ENCODE measurements at places on chromosomes 16 and 17.

GRCh38 chr16:50193594-50193993 is 40.5 kb downstream of the TENT4B start:
- DNase-seq, result no peak

DNA sequence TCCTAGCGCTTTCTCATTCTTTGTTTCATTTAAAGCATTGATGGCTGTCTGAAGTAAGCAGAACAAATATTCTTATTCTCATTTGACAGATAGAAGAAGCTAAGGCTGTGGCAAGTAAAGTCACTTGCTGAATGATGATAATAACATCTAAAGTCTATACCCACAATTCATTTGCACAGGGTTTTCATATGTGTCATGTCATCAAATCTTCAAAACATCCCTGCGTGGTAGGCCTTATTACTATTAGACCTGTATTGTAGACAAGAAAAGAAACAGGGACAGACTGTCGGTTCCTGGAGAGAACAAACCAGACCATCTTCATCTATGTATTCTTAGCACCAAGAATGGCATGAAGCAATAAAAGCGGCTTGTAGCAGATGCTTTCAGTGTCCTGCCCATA is 85.9 kb downstream of the ASIC2 start:
- DNase-seq, result no peak

GRCh38 chr17:18186627-18186982 is 3.0 kb downstream of the ALKBH5 start:
- no peak for DNase-seq

- peak; percentile 59 for DNase-seq
Observed at GRCh38 chr17:77319211-77320043, 178.7 kb downstream of the SEC14L1 start.

- peak; percentile 57 for DNase-seq
Observed at GRCh38 chr17:36533935-36534839, 481 bp downstream of the MYO19 start.

GRCh38 chr17:40366861-40367518 is 2.5 kb upstream of the GJD3 start:
- DNase-seq, result no peak

All from CD4-positive, alpha-beta T cell treated with Interleukin-21 for 1 hour (primary cell).